ENCODE measurements at places on chromosomes 5 and 9.

DNA sequence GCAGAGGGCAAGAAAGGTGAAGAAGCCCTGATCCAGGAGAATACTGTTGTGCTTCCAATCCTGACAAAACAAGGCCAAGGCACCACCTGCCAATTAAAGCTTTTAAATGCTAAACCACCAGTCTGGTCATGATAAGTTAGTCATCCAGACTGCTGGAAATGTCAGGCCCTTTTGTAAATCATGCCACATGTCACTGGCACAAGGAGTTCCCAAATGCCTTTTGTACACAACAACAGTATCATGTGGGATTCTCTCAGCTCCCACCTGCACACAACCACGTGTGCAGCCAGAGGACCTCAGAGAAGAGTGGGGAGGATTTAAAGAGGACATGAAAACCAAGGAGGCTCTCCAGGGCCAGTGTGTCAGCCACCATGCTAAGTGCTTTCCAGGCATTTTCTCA, 99.3 kb downstream of the CDK5RAP2 start:
- DNase-seq = no peak

DNA sequence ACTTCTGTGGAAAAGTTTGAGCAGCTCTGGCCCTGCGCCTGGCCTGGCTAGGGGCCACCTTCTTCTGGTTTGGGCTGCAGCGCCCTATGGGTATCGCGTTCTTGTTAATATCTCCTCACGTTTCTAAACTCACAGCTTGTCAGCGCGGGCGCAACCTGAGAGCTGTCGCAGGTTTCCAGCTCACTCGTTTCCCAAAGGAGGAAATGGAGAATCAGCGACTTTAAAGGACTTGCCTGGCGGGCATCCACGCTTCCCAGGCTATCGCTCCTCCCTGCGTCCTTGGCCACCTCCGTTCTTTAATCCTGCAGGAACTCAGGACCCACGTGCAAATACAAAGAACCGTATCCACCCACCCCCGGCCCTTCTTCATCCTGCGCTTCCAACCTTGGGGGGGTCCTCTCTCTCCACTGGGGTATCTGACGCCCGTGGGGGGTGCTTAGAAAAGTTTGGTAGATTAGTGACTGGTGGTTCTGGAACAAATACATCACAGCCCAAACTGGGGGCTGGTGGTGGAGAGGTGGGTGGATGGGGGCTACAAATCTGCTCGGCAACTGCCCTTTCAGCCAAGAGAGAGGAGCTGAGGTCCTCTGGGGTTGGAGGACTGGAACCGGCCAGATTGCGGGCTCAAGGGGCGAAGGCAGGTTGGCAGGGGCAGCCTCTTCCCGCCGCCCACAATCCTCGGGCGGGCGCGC, 578 bp upstream of the PSAT1 start:
- no peak for DNase-seq

DNA sequence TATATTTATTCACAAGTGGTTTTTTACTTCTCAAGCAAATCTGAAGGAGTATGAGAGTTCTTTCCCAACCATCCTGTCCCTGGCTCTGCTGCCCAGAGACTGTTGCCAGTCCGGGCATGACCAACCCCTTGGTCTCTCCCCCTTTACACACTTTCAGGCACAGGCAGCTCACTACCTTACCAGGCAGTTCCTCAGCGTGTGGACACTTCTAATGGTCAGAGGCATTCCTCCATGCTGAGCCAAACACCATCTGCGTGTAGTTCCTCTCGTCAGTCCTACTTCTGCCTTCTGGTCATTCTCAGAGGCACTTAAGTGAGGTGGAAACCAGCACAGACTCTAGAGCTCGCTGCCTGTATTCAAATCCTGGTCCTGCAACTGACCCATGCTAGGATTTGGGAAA, 56.1 kb downstream of the TSTD2 start:
- no peak for DNase-seq

DNA sequence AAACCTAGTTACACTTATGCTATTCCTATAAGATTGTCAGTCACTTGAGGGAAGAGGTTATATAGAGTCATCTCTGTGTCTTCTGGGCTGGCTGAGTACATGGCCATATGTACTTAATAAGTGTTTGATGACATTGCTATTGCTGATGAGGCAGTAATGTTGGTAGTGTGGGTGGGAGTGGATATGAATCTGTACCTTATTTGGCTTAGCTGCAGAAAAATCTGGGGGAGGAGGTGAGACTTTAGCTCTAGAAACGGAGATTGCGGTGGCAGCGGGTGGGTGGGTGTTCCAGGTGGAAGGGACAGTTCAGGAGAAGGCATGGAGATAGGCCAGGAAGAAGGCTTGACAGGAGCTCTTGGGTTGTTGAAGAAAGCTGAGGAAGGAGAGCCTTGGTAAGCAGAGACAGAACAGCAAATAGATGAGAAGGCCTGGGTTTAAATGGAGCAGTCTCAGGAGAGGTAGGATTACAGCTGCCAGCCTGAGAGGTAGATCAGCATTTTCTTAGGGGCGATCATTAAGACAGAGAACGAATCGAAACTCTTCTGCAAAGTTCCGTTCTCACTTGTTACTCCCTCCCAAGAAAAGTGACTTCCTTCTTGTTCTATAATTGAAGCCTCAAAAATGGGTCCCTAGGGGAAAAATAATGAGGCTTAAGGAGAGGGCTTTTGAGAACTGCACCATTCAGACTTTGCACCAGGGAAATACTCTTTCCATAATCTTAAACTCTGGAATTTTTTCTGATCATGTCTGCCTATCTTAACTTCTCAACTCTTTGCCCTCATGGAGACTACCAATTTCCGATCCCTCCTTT, 160.5 kb downstream of the UNC13B start:
- DNase-seq = no peak

GRCh38 chr5:33755231-33755630, 136.6 kb downstream of the ADAMTS12 start:
- DNase-seq = no peak

Measured in activated T-helper 2 cell treated with anti-CD3 and anti-CD28 coated beads, Interferon-gamma antibody, Interleukin-2, Interleukin-4, amounts not matched to agents 10 μg/mL and 5 μg/mL and 100 μg/mL, durations not matched to agents 14 hours and 24 hours and 36 hours (primary cell).